ENCODE measurements at places on chromosomes 4 and X.

GRCh38 chr4:157315968-157316367 lies 95.4 kb downstream of the GRIA2 start:
- H3K4me3 ChIP-seq: no peak overlapping the region
- no peak overlapping the region for H3K27ac ChIP-seq
- no peaks in the 10 kb centered on the region for H3K4me1 ChIP-seq
- H3K36me3 ChIP-seq: no peaks in the 10 kb centered on the region
- DNase-seq: no peak

GRCh38 chrX:46750889-46751288 lies 8.0 kb downstream of the SLC9A7 start:
- H3K36me3 ChIP-seq: no peaks in the 10 kb centered on the region
- H3K27me3 ChIP-seq: no peaks in the 10 kb centered on the region
- H3K4me3 ChIP-seq: no peak overlapping the region
- DNase-seq: no peak

- H3K4me3 ChIP-seq: no peak overlapping the region
- no peaks in the 10 kb centered on the region for H3K27me3 ChIP-seq
- no peaks in the 10 kb centered on the region for H3K4me1 ChIP-seq
- DNase-seq: no peak
- H3K36me3 ChIP-seq: no peaks in the 10 kb centered on the region
- H3K27ac ChIP-seq: no peak overlapping the region
Measured at GRCh38 chr4:111492496-111492895, 652.8 kb upstream of the FAM241A start.

- no peaks in the 10 kb centered on the region for H3K36me3 ChIP-seq
- H3K4me3 ChIP-seq: no peak overlapping the region
- DNase-seq: no peak
- H3K4me1 ChIP-seq: no peaks in the 10 kb centered on the region
Measured at GRCh38 chr4:109611045-109611646, 51.1 kb downstream of the MCUB start.

DNA sequence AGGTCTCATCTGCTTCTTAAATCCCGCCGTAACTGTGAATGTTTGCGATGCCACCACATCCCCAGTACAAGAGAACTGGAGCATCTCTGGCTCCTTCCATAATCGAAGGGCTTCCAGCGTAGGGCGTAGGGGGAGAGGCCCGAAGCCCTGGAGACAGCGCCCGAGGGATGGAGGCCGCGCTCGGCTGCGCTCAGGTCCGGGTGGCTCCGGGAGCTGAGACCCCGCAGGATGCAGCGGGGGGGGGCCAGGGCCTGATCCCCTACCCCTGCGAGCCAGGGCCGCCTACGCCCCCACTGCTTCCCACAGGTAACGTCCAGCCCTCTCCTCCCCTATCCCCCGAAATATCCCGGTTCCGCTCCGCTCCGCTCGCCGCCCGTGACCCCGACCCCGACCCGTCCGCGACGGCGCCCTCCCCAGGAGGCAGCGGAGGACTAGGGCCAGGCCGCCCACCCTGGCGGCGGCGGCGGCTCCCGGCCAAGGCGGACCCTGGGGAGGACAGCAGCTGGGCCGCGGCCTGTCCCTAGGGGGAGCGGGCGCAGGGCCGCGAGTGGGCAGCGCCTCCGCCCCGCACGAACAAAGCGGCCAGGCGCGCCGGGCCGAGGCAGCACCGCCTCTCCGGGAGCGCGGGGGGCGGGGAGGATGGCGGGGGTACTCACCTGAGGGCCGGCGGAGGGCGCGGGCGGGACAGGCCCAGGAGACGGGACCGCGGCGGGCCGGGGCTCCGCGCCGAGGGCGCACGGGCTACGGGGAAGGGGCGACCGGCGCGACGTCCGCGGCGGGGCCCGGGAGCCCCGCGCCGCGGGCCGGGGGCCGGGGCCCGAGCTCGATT lies 723 bp downstream of the WDFY3 start:
- H3K4me1 ChIP-seq: peaks cover 36% of the 10 kb centered on the region
- peak overlapping the region; percentile 77 for H3K4me3 ChIP-seq
- DNase-seq: no peak
- H3K36me3 ChIP-seq: no peaks in the 10 kb centered on the region
- H3K27me3 ChIP-seq: no peaks in the 10 kb centered on the region

DNA sequence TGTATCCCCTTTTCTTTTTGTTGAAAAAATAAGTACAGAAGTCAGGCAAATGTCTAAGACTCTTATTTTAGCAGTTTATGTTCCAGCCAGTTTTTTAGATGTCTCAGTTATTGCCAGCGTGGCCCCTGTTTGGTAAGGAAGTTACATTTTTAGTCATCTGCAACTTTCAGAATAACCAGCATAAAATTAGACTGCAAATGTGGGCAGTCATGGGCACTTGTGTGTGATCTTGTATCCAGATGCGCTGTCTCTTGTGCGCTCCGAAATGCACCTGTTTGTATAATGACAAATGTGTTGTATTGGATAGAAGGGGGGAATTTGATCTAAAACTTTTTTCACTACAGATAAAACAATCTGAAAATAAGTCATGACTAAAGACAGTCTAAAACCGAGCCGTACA lies 44.3 kb upstream of the CLCN4 start:
- no peak for DNase-seq
- no peaks in the 10 kb centered on the region for H3K27me3 ChIP-seq
- peaks cover 16% of the 10 kb centered on the region for H3K4me1 ChIP-seq
- peak overlapping the region; percentile 61 for H3K27ac ChIP-seq
- H3K4me3 ChIP-seq: no peak overlapping the region

Measured in esophagus muscularis mucosa (tissue), 4 donors.